ENCODE measurements at places on chromosomes 5 and 9.

DNA sequence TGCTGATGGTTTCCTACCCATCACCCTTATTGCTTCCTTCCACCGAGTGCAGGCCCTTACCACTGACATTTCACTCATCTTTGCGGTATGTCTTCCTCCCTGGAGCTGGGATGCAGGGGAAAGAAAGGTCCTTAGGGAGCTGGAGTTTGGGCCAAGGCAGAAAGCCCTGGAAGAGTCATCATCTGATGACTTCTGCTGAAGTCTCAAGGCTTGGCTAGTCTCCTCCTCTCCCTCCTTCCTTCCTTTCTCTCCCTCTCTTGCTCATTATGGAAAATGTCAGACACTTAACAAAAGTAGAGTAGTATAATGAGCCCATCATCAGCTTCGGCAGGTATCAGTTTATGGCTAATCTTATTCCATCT lies 40.0 kb downstream of the LARP1 start:
- DNase-seq: no peak

DNA sequence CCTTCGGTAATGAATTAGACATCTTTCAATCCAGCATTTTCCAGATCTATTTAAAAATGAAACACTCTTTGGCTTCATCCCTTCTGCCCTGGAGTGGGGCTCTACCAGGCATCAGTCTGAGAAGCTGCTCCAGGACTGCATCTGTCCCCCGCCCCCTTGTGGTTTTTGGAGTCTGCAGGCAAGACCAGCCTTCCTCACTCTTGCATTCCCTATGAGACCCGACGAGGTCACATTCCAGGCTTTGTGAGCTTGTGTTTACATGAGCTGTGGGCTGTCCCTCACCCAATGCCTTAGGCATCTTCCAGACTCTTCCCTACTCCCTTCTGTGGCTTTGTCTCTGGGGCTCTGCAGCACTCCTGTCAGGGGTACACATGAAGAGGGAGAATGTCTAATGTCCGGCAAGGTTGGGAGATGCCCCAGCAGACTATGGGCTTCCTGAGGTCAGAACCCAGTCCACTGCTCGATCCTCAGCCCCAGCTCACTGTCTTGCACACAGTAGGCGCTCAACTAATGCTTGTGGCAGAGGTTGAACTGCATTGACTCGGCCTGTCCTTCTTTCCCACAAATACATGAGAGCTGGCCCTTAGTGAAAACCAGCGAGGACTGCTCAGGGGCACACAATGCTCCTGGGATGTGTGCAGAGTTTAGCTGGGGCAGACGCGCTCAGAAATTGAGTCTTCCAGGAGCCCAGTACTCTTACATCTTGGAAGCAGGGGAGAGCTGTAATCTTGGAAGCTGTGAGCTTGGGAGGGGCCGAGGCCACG lies 11.7 kb upstream of the GADD45G start:
- DNase-seq: no peak

GRCh38 chr5:75566710-75567309 lies 44.4 kb upstream of the ANKDD1B start:
- peak; percentile 28 for DNase-seq

DNA sequence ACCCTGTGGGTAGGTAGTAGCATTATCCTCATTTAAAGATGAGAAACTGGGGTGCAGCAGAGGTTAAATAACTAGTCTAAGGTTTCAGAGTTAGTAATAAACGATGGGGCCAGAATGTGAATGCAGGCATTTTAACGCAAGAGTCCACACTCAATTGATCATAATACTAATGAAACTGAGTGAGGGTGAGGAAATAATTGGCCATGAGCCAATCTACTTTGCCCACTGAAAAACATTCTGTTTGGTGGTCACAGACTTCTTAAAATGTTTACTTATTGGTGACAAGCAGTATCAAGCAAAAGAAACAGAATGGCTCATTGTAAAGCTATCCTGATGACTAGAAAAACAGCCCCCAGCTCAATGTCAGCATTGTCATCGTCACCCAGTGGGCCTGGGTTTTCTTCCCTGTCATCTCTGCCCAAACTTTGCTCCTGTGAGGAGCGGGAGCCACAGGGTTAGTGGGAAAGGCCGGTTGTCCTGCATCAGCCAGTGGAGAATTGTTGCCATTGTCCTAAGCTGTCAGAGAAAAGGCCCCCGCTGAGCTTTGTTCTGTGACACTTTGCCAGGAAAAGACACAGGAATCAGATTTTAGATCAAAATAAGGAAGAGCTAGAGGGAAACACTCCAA lies 77.3 kb upstream of the MAN2A1 start:
- DNase-seq: no peak

DNA sequence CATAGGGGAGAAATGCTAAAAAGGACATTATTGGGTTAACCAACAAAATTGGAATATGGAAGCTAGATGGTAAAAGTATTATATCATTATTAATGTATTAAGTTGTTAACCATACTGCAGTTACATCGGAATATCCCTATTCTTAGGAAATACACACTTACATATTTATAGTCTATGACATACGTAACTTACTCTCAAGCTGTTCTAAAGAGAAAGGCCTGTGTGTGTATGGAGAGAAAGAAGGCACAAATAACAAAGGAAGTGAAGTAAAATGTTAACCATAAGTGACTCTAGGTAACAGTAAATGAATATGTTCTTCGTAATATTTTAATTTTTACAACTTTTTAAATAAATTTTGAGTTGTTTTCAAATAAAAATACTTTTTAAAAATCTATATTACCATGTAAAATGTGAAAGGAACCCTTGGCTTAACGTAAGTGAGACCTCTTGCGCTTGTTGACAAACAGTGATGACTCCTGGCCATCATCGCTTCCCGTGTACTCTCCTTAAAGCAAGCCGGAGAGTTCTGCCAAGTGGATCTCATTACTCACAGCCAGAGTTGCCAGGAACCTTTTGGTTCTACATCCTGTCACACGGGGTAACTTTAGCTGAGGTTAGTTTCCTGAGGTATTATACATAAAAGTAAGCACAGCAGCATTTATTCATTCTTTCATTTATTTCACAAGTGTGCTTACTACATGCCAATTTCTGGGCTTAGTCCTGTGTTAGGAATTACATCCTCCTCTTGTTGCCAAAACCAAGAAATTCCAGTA lies 165.4 kb downstream of the EPB41L4A start:
- DNase-seq: no peak

- no peak for DNase-seq
Observed at GRCh38 chr9:79164406-79164805, 407.4 kb upstream of the TLE4 start.

DNA sequence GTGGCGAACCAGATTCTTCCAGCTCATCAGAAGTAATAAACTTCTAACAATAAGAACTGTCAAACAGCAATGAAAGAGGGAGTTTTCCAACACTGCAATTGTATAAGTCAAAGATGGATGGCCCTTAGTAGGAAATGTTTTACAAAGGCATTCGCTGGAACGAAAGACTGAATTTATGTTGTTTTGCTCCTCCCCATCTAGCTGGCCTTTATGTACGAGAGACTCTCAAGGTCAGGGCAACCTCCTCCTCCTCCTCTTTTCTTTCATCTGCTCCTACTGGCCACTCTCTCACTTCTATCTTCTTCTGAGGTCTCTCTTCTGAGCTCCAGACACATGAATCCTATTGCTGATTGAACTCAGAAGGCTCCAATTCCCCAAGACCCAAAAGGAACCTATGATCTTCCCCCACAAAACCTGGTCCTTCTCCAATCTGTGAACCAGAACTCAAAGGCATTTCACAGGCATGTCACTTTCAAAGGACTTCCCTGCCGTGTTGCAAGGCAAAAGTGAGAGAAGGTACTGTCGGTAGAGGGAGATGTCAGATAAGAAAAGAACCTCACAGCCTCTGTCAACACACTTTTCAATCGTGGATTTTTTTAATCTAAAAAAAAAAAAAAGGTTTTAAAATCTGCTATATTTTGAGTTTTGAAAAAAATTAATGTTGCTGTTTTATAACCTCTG lies 28.5 kb upstream of the PUM3 start:
- no peak for DNase-seq

All from activated CD4-positive, alpha-beta T cell treated with anti-CD3 and anti-CD28 coated beads, Interleukin-2, amount 50 U/mL, for 4 hours (primary cell).